ENCODE measurements at places on chromosomes 13 and 19.

DNA sequence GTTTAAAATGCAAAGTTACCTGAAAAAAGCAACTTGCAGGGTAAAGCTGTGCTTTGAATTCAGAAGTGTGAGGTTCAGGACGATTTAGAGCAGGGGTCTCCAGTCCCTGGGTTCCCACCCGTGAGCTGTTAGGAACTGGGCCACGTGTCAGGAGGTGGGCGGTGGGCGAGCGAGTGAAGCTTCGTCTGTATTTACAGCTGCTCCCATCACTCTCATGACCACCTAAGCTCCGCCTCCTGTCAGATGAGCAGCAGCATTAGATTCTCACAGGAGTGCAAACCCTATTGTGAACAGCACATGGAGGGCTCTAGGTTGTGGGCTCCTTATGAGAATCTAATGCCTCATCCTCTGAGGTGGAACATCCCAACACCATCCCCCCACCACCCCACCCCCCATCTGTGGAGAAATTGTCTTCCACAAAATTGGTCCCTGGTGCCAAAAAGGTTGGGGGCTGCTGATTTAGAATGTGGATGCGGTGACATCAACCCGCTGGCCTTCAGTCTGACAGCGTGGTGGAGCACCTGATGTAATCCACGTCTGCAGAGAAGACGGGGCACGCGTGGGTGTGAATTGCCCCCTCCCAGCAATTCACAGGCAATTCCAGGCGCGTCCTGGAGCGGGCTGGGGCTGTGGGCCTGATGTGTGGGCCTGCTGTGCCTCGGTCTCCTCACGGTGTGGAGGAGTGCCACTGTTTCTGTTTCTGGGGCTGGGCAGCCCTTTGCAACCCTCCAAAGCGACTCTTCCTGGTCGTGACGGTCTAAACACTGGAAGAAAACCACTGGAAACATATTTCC, 214.0 kb upstream of the SOX1 start:
- no peak for DNase-seq

DNA sequence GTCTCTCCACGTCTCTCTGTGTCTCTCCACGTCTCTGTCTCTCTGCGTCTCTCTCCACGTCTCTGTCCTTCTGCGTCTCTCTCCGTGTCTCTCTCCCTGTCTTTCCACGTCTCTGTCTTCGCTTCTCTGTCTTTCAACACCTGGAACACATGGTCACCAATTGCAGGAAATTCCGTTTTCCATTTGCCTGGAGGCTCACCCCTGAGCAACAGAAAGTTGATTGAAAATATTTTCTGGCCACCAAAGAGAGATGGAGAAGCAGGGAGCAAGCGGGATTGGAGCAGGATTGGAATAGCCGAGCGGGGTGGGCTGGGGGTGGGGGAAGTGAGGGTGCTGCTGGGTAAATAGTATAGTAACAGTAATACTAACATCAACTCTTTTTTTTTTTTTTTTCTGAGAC, 1.7 kb downstream of the KANK2 start:
- DNase-seq = no peak

GRCh38 chr19:50896591-50897190, 14.5 kb downstream of the KLK4 start:
- DNase-seq = peak; percentile 91

DNA sequence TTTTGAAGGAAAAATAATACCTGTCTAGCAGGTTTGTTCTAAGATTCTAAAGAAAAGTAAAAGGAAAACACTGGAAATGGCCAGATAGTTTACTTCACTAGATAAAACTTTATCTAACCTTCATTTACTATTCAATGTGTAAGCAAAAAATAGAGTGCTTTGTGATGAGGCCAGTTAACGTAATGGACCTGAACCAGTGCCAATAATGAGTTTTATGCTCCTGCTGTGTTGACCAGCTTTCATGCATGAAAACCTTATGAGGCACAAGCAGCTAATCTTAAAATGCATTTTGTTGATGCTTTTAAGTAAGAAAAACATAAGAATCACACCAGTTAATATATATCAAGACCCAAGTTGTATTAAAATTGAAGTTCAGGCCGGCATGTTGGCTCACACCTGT, 617.2 kb upstream of the GPC6 start:
- DNase-seq = no peak

- peak; percentile 67 for DNase-seq
Observed at GRCh38 chr19:44050740-44051649, 841 bp upstream of the ZNF223 start.

GRCh38 chr19:33399745-33400681, 26.5 kb downstream of the CEBPG start:
- DNase-seq = no peak

- no peak for DNase-seq
Observed at GRCh38 chr13:50518781-50519201, 324.7 kb downstream of the DLEU7 start.

DNA sequence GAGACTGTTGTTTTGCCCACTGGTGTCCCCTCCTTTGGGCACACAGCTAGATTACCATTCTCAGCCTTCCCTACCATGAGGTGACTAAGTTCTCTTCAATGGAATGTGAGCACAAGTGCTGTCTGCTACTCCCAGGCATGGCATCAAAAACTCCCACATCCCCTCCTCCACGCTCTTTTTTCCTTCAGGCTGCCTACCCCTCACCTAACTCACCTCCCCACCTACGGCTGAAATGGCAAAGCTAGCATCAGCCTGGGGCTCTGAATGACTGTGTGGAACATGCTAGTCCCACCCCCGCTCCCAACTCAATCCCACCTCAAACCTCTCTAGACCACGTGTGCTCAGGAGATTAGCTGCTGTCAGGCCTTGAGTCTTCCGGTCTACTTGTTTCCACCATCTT, 512.2 kb downstream of the DIAPH3 start:
- no peak for DNase-seq

DNA sequence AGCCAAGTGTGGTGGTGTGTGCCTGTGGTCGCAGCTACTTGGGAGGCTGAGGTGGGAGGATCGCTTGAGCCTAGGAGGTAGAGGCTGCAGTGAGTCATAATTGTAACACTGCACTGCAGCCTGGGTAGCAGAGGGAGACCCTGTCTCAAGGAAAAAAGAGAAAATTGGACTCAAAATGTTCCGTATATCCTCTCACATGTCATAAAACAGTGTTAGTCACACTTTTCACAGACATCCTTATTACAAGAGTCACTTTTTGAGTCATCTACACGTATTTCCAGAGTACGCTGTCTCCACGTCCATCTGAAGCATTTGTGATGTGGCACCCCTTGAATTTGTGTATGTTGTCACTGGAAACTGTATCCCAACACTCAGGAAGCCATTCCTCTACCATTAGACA, 133.0 kb downstream of the SIPA1L3 start:
- DNase-seq = peak; percentile 79

DNA sequence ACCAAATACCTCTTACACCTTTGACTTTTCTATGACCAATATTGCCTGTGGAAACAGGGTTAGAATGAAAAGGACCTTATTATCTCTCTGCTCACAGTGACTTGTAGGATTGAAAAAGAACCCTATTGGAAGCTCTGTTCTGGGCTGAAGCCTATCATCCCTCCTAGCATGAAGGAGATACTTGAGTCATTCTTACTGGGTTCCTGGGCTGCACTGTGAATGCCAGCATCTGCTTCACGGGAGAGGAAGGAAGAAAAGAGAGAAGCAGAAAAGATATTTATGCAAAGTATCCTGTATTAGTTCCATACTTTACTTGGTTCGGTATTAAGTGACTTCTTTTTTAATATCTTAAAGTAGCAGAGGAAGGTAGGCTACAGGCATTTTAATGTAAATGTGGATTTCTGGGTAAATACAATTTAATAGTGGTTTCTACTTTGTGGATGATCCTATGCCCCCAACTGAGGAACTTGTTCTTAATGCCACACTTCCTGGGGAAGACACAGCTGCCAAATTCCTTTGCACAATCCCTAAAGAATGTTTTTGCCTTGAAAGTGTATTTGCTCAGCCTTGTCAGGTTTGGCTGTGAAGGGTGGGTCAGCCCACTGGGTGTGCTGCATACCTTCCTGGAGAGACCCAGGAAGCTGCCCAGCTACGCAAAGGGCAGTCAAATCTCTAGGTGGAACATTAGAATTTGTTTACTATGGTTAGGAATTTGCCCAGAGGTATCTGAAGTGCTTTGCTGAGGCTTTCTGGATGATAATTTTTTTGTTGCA, 13.7 kb upstream of the SCEL start:
- peak; percentile 80 for DNase-seq

DNA sequence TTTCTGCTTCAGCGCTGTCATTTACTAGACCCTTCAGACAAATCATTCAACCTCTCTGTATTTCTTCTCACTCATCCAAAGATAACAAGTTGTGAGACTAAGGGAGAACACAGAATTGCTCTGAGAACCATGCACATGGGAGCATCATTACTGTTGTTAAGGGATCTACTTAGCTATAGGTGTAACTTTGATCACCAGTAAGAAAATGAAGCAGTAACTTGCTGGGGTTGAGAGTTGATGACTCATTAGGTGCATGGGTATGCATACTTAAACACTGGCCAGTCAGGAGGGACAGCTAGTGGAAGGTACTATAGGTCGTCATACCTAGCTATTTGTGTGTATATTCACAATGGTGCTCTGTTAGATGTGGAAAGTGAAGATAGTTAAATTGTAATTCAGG, 61.5 kb downstream of the B3GLCT start:
- peak; percentile 15 for DNase-seq

- DNase-seq = no peak
Observed at GRCh38 chr13:48556817-48557216, 23.9 kb upstream of the RCBTB2 start.

DNA sequence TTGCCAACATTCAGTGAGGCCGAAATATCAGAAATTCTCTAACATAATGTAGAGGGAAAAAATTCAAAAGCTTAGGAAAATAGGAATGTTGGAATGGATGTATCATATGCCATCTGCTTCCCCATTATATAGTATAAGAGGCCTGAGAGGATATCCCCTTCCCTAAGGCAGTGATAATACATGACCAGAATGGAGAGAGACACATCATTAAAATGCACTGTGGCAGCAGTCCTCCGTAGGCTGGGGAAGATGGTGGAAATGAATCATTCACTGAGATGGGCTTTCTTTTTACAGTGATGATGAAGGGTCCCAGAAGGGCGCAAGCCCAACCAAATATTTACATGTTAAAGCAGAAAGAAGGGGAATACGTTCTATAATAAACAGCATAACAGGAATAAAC, 799.1 kb upstream of the SPRY2 start:
- DNase-seq = no peak

DNA sequence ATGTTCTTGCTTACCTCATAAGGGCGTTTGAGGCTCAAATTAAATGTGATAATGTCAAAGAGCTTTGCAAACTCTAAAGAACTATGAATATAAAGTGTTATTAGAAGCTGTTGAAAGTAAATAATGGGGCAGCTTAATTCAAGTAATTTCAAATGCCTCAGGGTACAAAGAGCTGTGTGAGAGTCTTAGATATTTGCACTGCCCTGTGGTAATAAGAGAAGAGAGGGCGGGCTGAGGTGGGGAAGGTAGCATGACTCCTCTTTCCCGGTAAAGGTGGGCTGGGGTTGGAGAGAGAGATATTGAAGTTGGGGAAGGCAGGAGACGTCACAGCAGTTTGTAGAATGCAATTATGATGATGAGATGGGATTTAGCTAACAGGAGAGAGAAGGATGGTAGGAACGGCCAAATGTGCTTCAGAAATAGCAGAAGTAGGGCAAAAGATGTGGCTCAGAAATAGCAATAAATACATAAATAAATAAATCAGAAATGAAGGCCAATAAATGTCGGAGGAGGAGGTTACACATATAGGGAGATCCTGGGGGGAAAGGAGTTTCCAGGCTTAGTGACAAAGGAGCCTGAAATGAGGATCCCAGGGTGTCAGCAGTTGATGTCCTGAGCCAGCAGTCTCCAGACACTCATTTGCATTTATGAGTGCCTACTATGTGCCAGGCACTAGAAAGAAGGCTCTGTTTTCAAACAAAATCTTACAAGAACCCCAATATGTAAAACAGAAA, 35.7 kb upstream of the RCBTB2 start:
- no peak for DNase-seq

- DNase-seq = no peak
Observed at GRCh38 chr13:51618626-51619025, 34.4 kb downstream of the WDFY2 start.
